ENCODE measurements at places on chromosomes 4 and X. TPM values are rescaled to one million over a fixed set of nuclear protein-coding genes. Genes with fewer than 3 reads are reported as not detected.

The ADH1A gene
- total RNA-seq, result not detected

The CFAP99 gene
- total RNA-seq, result 0.35 TPM

The GCNA gene
- total RNA-seq, result 0.48 TPM

DNA sequence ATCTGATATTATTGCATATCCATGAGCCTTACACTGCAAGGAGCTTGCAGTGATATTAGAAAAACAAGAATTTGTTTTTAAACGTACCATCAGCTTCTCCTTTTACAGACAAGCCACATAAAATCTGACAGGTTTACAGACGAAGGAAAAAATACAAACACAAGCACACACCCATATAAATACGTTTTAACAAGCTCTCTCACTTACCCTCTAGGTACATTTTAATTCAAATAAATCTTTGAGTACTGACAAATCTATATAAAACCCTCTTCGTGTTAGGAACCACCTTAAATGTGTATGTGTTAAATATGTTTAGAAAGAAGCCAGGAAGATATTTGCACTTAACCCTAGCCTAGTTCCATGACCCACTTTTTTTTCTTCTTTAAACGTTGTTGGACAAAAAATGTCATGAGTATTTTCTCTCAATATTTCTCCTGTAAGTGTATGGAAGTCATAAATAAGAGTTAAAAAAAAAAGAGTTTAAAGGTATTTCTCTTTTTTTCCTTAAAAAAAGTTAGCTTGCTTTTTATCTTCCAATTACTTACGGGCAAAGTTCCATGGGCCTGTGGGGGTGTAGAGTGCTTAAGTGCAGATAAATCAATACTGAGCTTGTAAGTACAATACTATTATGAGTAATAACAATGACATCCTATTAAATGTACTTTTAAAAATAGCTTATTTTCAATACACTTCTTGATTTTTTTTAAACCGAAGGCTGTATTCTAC, 1.5 kb downstream of the ARAP2 start:
- no peak for DNase-seq
- no peaks in the 10 kb centered on the region for H3K4me1 ChIP-seq
- H3K27me3 ChIP-seq, result no peaks in the 10 kb centered on the region

DNA sequence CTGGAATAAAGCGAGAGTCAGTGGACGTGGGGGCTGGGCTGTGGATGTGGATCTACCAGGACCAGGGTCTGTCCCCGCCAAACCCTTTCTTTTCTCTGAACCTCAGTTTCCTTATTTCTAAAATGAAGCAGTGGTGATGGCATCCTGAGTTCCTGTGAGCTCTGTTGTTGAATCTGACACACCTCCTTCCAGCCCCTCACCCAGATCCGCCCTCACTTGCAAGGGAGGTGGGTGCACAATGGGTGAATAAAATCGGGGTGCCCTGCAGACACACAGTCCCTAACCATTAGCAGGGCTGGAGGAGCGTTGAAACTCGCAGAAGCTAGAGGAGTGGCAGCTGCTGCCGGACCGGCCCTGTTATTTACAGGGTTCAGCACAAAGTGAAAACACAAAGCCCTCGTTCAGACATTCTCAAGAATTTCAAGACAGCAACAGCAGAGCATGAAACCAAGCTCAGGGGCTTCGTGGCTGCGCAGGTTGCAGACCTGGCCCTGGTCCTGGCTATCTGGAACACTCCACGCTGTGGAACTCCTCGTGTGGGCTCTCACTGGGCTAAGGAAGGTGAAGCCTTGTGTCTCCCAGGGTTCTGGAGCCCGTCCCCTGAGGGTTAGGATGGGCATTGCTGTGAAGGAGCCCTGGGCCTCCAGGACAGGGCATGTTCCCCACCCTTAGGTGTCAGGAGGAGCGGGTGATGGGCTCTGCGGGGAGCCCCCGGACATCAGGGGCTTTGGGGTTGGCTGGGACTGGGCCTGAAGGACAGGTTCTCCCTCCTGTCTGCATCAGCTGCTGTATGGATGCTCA, 42.9 kb downstream of the PSAPL1 start:
- H3K27ac ChIP-seq, result no peak overlapping the region
- H3K36me3 ChIP-seq, result no peaks in the 10 kb centered on the region
- H3K4me3 ChIP-seq, result no peak overlapping the region
- H3K27me3 ChIP-seq, result no peaks in the 10 kb centered on the region
- H3K4me1 ChIP-seq, result no peaks in the 10 kb centered on the region

DNA sequence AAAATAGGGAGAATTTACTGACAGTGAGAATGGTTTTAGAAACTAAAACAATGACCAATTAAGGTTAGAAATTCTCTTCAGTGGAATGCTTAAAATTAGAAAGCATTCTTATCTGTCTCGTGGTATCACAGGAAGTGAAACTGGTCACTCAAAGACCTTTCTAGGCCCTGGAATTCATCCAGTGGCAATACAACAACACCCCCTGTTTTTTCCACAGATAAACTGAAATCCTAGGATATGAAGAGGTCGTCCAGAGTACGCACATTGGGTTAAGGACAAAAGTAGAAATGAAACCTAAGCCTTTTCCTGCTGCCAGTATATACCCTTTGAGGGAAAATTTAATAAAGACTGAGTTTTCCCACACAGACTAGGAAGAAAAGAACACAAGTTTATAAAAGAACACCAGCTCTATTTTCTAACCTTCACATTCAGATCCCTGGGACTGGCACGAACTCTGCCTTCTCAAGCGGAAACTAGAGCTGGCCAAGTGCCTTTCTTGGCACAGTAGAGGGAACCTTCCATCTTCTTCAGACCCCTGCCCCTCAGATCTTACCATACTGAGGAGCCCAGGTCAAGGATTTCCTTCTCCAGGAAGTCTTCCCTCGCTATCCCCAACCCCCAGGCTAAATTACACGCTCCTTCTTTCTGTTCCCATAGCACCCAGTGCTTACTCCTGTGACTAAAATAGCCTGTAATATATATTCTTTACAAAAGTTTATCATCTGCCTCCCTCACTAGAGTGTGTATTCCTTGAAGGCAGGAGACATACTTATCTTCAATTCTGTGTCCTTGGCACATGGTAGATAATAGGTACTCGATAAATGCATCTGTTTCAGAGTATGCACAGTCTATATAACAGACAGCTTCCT, 16.9 kb downstream of the LHFPL1 start:
- no peak overlapping the region for H3K4me3 ChIP-seq
- H3K4me1 ChIP-seq, result no peaks in the 10 kb centered on the region
- H3K27me3 ChIP-seq, result no peaks in the 10 kb centered on the region
- H3K36me3 ChIP-seq, result no peaks in the 10 kb centered on the region
- no peak overlapping the region for H3K27ac ChIP-seq

- no peak overlapping the region for H3K4me3 ChIP-seq
- H3K27me3 ChIP-seq, result no peaks in the 10 kb centered on the region
- H3K27ac ChIP-seq, result no peak overlapping the region
- peak; percentile 58 for DNase-seq
- peaks cover 12% of the 10 kb centered on the region for H3K36me3 ChIP-seq
These were observed 4.0 kb downstream of the MAGEB2 start for GRCh38 chrX:30219372-30219771.

GRCh38 chr4:100386270-100386669, 131.6 kb downstream of the EMCN start:
- DNase-seq, result no peak
- no peaks in the 10 kb centered on the region for H3K4me1 ChIP-seq
- no peak overlapping the region for H3K27ac ChIP-seq
- H3K27me3 ChIP-seq, result no peaks in the 10 kb centered on the region
- 0 out of 2 replicates have a peak, but pooled peaks cover 2% of the 10 kb centered on the region for H3K36me3 ChIP-seq

DNA sequence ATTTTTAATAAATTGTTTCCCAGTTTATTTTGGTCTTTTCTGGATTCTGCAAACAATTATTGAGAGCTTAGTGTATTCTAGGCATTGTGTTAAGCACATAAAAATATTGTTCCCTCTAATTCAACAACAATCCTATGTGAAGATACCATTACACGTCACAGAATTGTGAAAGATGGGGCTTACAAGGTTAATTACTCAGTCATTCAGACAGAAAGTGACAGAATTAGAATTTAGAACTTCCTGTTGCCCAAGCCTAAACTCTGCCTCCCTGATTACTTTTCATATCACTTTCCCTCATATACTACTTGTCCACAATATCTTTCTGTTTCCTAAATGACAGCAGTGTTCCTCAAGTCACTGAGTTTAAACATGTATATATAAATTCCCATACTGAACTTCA, 186.7 kb upstream of the VEGFC start:
- no peak for DNase-seq
- H3K27ac ChIP-seq, result no peak overlapping the region
- H3K36me3 ChIP-seq, result no peaks in the 10 kb centered on the region
- H3K27me3 ChIP-seq, result no peaks in the 10 kb centered on the region

- no peaks in the 10 kb centered on the region for H3K36me3 ChIP-seq
- H3K27me3 ChIP-seq, result no peaks in the 10 kb centered on the region
- no peaks in the 10 kb centered on the region for H3K4me1 ChIP-seq
These were observed 797.7 kb downstream of the RAPGEF2 start for GRCh38 chr4:159900562-159900961.

GRCh38 chrX:149830192-149830873, 48.6 kb downstream of the MAGEA9 start:
- peak overlapping the region; percentile 80 for H3K27ac ChIP-seq
- peak overlapping the region; percentile 47 for H3K4me3 ChIP-seq
- H3K36me3 ChIP-seq, result no peaks in the 10 kb centered on the region

GRCh38 chrX:71098302-71098701, 2.7 kb downstream of the FOXO4 start:
- H3K4me1 ChIP-seq, result peaks cover 6% of the 10 kb centered on the region
- no peaks in the 10 kb centered on the region for H3K36me3 ChIP-seq
- H3K27me3 ChIP-seq, result no peaks in the 10 kb centered on the region
- peak overlapping the region; percentile 74 for H3K4me3 ChIP-seq

DNA sequence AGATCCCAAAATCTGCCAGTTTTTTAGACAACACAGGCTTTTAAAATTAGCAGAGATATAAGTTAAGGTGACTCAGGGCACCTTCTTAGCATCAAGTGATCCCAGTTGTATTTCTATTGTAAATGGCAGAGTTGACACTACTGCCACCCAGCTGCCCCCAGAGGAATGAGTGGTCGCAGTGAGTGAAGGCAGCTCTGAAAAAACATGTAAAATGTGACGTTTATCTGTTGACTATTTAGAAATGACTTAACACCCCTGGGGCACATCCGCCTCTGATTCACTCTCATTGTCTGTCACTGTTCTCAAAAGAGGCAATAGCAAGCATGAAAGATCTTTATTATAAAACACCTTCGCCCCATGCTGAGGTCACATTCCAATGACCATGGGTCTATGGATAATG, 592.4 kb downstream of the ACTRT1 start:
- no peaks in the 10 kb centered on the region for H3K36me3 ChIP-seq
- no peak overlapping the region for H3K4me3 ChIP-seq
- no peaks in the 10 kb centered on the region for H3K27me3 ChIP-seq
- no peaks in the 10 kb centered on the region for H3K4me1 ChIP-seq
- H3K27ac ChIP-seq, result no peak overlapping the region

DNA sequence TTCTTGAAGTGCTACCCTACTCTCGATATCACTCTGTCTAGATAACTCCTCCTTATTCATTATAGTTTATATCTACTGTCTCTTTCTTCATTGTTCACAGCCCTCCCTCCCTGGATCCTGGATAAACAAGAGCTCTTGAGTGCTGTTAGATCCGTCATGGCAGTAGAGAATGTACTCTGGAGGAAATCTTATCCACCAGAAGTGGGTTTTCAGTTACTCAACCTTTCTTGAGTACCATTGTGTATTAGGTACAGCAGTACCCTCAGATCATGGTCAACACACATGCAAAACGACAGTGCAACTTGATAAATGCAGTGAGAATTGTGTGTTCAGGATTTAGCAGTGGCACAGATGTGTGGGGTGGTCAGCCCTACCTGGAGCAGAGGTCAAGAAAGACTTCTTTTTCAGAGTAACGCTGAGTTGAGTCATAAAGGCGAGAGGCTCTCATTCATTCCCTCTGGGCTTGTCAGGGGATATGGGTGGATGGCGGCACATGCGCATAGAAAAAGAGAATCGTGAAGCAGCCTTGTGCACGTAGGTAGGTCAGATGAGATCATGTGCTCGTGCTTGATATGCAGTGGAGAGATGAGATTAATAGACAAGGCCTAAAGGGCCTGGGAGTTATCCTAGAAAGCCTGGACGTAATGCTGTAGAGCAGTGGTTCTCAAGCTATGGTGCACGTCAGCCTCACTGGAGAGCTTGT, 89.5 kb downstream of the SNX25 start:
- H3K4me3 ChIP-seq, result no peak overlapping the region
- DNase-seq, result no peak
- H3K4me1 ChIP-seq, result no peaks in the 10 kb centered on the region
- H3K27me3 ChIP-seq, result no peaks in the 10 kb centered on the region

- peak overlapping the region; percentile 52 for H3K4me3 ChIP-seq
- H3K27ac ChIP-seq, result no peak overlapping the region
- no peak for DNase-seq
- no peaks in the 10 kb centered on the region for H3K4me1 ChIP-seq
- H3K36me3 ChIP-seq, result no peaks in the 10 kb centered on the region
These were observed 133.7 kb downstream of the AMELX start for GRCh38 chrX:11426712-11427452.

GRCh38 chrX:107505223-107505622, 55.8 kb downstream of the FRMPD3 start:
- no peaks in the 10 kb centered on the region for H3K36me3 ChIP-seq
- no peak overlapping the region for H3K27ac ChIP-seq
- no peak for DNase-seq
- H3K4me3 ChIP-seq, result no peak overlapping the region
- no peaks in the 10 kb centered on the region for H3K4me1 ChIP-seq
- H3K27me3 ChIP-seq, result peaks cover 8% of the 10 kb centered on the region

Data from H9 (cell line).